NAMALWA (cell line): ENCODE measurements at places on chromosomes 11 and 22.
A peak's percentile ranks its signal among the peaks of the same experiment; 100 is the strongest.

- no peak for DNase-seq
Measured at GRCh38 chr11:88849368-88849767, 216.4 kb downstream of the GRM5 start.

GRCh38 chr11:60947700-60948099 is 4.3 kb downstream of the SLC15A3 start:
- no peak for DNase-seq

- no peak for DNase-seq
Measured at GRCh38 chr22:26646158-26646557, 11.2 kb upstream of the MIAT start.

DNA sequence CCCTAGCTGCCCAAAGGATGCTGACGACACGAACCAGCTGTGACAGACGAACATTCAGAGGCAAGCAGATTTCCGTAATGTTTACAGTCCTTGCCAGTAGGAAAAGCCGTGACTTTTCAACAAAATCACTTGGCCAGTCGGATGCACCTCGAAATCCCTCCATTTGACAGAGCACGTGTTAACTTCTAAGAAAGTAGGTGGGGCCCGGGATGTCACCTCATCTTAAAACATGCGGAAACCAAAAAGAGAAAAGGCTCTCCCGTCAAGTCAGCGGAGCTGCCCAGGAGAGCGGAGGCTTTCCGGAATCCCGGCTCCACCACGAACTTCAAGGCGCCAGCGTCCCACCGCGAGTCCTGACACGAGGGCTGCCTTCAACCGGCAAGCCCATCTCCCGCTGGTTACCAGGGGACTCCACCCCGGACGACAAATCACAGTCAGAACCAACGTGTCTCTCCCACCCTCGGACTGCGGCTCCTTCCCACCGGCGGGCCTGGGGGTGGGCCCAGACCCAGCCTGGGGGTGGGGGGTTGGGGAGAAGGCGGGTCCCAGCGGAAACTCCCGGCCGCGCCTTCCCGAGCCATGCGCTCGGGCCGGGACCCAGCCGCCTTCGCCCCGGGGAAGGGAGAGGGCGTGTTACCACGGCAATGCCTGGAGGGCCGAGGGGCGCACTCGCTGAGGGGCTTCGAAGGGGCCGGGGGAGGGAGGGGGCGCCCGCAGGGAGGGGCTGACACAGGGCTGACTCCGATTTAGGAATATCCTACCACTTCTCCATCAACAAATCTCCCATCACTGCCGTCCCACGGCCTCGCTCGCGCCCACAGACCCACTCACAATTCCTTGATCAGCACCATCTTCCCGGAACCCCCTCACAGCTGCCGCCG is 475 bp downstream of the PITPNB start:
- DNase-seq = peak; percentile 69

- no peak for DNase-seq
Measured at GRCh38 chr11:131652231-131652630, 281.8 kb downstream of the NTM start.

DNA sequence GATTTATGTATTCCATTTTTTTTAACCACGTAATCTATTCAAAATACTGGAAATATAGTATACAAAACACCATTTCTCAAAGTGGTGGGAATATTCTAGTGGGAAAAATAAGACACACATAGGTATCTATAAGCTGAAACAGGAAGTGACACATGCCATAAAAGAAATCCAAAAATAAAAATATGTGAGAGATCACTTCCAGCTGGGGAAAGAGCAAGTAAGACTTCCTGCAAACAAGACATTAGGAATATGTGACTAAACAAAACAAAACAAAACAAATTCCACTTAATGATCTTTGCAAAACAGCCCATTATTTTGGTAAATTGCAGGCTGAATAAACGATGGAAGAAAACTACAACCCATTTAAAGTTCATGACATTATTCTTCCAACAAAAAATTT is 107.3 kb upstream of the CEP126 start:
- no peak for DNase-seq

GRCh38 chr11:92128026-92128425 is 96.6 kb upstream of the FAT3 start:
- no peak for DNase-seq

DNA sequence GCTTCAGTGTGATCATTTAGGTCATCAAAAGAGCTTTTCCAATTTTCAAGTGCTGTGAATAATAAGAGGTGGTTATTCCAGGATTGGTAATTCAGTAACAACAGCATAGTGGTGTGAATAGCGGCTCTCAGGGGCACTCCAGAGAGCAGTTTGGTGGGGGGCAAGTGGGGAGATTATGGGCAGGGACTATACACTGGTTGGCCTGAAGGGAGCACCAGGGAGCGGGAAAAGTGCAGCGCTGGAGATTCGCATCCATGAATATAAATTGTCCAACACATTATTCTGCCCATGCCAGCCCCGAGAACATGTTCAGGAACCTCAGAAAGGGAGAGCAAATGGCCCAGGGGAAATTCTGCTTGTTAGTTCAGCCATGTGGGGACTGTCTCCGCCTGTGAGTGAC is 37.9 kb downstream of the OR6Q1 start:
- DNase-seq = no peak

DNA sequence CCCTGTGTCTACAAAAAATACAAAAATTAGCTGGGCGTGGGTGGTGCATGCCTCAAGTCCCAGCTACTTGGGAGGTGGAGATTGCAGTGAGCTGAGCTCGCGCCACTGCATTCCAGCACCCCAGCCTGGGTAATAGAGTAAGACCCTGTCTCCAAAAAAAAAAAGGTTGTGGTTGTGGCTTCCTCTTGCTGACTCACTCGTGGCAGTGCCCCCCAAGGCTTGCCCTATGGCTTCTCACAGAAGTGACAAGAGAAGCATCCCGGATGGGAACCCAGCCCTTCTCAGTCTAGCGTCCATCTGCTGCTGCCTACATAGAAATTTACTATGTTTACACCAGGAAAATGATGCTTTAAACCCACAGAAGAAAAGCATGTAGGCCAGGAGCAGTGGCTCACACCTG is 68.5 kb upstream of the PITPNB start:
- DNase-seq = no peak

GRCh38 chr11:2810411-2811205 is 75.0 kb downstream of the CDKN1C start:
- no peak for DNase-seq

DNA sequence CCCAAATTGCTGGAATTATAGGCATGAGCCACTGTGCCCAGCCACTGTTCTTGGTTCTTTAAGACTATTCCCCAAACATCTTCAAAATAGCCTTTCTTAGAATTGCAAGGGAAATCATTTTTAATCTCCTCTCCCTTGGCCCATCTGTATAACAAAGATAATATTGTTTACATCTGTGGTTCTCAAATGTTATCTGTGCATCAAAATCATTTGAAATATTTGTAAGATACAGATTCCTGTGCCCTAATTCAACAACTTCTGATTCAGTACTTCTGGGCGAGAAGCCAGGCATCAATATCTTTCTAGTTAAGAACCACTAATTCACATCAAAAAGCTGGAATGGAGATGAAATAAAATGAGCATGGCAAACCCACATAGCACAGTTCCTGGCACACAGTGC is 83.0 kb downstream of the TMPRSS5 start:
- no peak for DNase-seq

- peak; percentile 22 for DNase-seq
Measured at GRCh38 chr22:28899199-28899853, 16.0 kb downstream of the ZNRF3 start.

GRCh38 chr22:49427341-49427740 is 400.3 kb downstream of the BRD1 start:
- no peak for DNase-seq

DNA sequence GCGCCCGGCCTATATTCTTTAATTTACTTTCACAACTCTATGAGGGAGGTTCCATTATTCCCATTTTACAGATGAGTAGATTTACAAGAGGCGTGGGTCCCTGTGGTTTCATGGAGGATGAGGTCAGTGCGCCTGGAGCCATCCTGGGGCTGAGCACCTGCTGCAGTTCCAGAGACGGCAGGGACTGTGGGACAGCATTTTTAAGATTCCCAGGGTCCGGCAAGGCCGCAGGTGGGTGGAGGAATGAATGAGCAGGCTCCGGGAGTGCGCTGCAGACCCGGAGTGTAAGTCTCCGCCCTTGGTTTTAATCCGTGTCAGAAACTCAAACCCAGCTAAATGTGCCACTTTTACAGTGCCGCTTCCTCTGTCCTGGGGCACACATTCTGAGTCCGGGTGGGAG is 4.1 kb upstream of the CHRM1 start:
- no peak for DNase-seq
